Aorta (tissue), 5 donors: ENCODE measurements at places on chromosomes 3 and 15. TPM values are rescaled to one million over a fixed set of nuclear protein-coding genes. Genes with fewer than 3 reads are reported as not detected.

The PFKFB4 gene
- 7.2 TPM for total RNA-seq

The SATB1 gene
- 37.2 TPM for total RNA-seq

The MYRIP gene
- 11.0 TPM for total RNA-seq

The COMMD2 gene
- total RNA-seq, result 34.4 TPM

The ATP10A gene
- 55.0 TPM for total RNA-seq

The GORASP1 gene
- 62.2 TPM for total RNA-seq

The CPNE9 gene
- total RNA-seq, result not detected

The TMEM108 gene
- total RNA-seq, result 3.6 TPM

The ILDR1 gene
- not detected for total RNA-seq

The AP3B2 gene
- total RNA-seq, result 0.42 TPM

The DPPA4 gene
- not detected for total RNA-seq

The COLQ gene
- total RNA-seq, result 10.7 TPM

The UBP1 gene
- 62.8 TPM for total RNA-seq

The GPR62 gene
- total RNA-seq, result not detected

The GABRG3 gene
- not detected for total RNA-seq

The TMEM158 gene
- 3.0 TPM for total RNA-seq

The FBXW12 gene
- total RNA-seq, result not detected
